ENCODE measurements at places on chromosomes 4 and X.

- DNase-seq = peak; percentile 80
Observed at GRCh38 chr4:143184217-143184502, 557 bp upstream of the USP38 start.

DNA sequence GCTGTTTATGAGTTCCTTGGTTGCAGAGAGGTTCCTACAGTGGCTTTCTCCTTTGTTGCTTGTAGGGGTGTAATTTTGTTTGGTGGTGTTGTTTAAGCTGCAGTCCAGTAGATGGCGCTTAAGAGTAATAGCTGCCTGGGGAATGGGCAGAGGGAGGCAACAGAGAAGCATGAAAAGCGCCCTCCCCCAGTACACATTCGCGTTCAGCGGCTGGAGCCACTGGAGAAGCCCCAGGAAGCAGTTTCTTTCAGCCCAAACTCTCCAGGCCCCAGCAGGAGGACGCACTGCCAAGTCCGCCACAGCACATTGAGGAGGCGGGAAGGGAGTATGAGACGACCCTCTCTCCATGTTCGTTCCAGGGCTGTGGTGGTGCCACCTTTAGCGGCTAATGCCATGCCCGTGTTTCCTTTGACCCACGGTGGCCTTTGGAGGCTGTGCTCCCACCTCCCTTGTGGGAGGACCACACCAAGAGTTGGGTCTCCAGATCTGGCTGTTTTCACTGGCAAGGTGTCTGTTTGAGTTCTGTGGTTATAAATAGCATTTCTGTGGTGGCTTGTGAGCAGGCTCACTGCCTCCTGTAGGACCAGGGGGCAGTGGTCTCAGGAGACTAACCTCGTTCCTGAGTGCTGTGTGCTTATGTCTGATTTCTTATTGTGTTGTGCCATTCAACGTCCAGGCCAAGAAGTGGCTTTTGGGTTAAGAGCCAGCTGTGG, 252.3 kb downstream of the ARHGAP10 start:
- no peak for DNase-seq

DNA sequence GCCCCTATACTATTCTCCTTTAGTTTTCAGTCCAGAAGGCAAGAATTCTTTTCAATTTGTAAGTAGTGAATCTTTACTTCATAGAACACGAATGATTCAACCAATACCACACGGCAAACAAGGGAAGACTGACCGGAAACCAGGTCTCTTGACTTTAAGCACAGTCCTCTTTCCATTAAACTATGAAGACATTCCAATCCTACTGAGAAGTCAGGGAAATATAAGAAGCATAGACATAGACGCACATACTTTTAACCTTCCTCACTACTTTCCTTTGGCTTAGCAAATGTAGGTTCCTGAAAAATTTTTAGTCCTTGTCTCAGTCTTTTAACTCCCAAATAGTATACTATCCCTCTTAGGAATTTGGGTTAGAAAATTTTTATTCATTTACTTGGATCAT, 9.1 kb downstream of the CHRDL1 start:
- DNase-seq = no peak

- DNase-seq = no peak
Observed at GRCh38 chr4:169099771-169100180, 89.7 kb upstream of the CBR4 start.

GRCh38 chr4:89511776-89512175, 204.2 kb upstream of the GPRIN3 start:
- no peak for DNase-seq

- DNase-seq = no peak
Observed at GRCh38 chr4:48270523-48270897, 872 bp upstream of the TEC start.

GRCh38 chrX:77969538-77969937, at the start of gene PGAM4:
PGAM4 (minus strand) TSS chrX:77969638; CDS start chrX:77969638, 0 bp downstream.
- DNase-seq = no peak

DNA sequence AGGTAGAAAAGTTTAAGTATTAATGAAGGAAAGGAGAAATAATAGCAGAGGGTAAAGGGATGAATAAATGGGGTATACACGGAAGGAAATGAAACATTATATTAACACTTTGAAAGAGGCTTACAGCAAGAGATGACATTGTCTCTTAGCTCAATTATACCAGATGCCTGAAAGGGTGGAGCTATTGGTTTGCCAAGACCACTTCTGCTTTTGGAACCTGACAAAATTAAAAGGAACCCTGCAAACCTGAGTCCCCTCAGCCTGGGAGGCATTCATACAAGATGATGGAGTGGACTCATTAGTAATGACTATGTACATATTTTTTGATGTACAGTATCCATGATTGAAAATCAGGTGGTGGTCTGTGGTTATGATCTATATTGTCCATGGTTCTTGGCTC, 45.1 kb upstream of the HPF1 start:
- no peak for DNase-seq

DNA sequence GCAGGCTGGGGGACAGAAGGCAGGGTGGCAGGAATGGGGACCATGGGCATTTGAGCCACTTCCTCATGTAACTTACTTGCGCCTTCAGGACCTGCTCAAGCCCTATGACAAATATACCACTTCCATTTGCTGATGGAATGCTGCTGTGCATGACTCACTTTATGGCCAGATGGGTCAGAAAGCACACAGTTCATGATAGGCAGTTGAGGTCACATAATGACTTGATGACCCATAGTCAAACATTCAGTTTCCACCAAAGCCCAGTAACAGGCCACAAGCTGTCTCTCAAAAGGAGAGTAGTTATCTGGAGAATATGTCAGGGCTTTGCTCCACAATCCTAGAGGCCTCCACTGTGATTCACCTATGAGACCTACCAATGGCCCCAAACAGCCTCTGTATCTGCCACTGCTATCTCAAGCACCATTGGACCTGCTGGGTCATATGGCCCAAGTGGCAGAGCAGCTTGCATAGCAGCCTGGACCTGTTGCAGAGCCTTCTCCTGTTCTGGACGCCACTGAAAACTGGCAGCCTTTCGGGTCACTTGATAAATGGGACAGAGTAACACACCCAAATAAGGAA, 5.3 kb upstream of the PAPSS1 start:
- DNase-seq = no peak

DNA sequence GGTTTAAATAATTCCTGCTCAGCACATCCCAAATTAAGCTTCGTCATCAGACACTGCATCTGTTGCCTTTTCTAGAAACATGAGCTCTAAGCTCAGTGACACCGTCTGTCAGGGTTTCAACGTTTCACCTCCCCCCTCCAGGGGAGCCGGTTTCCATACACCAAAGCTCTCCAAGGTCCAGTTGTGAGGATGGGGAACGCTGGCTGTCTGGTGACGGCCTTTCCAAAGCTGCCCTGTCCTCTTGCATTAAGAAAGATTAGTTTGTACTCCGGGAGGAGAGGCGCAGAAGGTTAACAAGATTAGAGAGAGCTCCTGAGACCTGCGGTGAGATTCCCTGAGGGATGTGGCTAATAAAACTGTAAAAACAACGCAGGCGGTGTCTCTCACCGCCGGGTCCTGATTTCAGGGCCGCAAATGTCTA, 43.2 kb downstream of the ASMT start:
- no peak for DNase-seq

DNA sequence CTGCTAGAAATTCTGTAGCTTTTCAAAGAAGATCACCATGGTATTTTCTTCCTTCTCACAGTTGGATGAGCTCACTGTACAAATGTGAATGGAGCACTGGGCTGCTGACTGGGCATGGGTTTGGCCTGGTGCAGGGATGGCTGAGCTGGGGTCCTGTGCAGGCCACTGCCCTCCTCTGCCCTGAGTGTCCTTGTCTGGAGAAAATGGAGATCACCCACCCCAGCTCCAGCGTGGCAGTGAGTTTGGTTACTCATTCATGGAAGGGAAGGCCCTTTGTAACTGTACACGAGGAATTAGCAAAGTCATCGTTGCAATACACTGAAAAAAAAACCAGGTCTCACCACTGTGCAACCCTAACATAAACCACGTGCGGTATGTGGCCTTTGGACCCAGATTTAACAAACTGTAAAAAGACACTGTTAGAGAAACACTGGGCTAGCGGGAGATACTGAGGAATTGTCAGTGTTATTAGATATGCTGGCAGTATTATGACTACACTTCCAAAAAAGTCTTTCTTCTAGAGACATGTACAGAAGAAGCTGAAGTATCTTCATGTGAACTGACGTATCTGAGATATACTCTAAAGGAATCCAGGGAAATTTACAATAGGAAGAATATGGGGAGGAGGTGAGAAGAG, 16.1 kb upstream of the TBC1D14 start:
- no peak for DNase-seq

- no peak for DNase-seq
Observed at GRCh38 chr4:25919676-25920075, 5.7 kb downstream of the SMIM20 start.

DNA sequence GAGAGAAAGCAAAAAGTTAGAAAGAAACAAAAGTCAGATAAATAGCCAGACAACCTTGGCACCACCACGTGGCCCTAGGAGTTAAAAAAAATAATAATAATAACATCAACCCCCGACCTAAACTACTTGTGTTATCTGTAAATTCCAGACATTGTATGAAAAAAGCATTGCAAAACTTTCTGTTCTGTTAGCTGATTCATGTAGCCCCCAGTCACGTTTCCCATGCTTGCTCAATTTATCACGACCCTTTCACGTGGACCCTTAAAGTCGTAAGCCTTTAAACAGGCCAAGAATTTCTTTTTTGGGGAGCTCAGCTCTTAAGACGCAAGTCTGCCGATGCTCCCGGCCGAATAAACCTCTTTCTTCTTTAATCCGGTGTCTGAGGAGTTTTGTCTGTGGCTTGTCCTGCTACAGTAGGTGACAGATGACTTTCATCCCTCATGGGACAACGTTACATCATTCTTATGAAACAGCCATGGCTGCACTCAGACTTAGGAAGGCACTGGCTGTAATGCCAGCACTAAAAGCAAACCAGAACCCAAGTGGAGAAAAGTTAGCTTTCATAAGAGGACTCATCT, 520 bp downstream of the ACOX3 start:
- DNase-seq = peak; percentile 67

- no peak for DNase-seq
Observed at GRCh38 chrX:28491322-28491721, 95.9 kb upstream of the IL1RAPL1 start.

DNA sequence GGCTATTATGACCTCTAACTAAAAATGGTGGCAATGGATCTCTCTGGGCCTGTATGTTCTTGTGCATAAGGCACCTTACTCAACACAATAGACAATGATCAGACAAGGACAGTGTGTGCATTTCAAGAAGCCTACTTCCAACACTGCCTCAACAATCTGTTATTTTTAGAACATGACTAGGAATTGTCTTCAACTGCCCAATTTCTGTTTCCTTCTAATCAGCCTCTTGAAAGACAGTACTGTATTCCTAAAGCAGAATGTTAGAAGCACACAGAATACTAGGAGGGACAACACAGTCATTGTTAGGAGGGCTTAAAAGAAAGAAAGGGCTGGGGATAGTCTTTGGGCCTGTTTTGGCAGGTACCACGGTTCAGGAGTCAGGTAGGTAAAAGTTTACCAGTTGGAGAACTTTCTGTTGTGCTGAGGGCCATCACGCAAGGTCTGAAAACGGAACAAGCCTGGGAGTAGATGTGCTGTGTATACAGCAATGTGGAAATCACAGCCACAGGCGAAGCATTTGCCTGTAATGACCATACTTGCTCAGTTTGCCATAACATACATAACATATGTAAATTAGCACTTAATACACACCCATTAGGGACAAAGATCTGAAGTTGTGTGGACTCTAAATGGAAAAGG, 100.8 kb upstream of the ATXN3L start:
- no peak for DNase-seq

DNA sequence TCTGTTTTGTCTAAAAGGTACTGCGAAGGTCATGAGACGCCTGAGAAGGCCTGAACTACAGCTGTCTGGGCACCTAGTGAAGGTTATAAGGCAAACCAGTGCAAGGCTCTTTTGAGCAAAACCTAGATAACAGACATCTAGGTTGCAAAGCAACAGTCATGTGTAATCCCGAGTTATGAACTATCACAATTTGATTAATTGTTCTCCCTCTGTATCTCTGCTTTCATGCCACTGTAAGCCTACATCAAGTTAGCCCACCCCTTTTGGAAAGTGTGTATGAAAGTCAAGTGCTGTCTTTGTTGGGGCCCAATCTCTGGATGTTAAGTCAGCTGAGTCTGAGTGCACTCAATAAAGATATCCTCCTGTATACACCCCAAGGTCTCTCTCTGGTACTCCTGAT, 31.9 kb upstream of the UGT2B7 start:
- DNase-seq = no peak

GRCh38 chr4:153159728-153160221, 44.5 kb upstream of the TRIM2 start:
- DNase-seq = no peak

DNA sequence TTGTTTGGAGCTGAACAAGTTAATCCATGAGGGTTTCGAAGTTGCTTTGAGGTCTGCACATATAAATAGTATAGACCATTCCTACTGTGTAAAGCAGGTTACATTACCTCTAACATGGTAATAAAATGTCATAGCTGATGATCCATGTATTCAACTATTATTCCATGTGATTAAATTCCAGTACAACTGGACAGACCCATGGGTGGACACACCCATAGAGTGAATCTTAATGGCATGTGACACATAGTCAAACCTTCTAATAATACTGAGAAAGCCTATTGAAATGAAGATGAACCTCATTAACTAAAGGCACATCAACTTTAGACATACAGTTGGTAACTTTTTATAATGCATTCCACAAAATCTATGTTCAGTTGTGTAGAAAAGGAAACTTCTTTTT, 28.5 kb downstream of the FHIP1A start:
- no peak for DNase-seq

- no peak for DNase-seq
Observed at GRCh38 chr4:74235135-74235534, 73.1 kb upstream of the EPGN start.

- DNase-seq = no peak
Observed at GRCh38 chr4:7716010-7716721, 223.5 kb downstream of the AFAP1 start.

- DNase-seq = peak; percentile 41
Observed at GRCh38 chr4:56424697-56425514, 10.5 kb downstream of the PPAT start.

GRCh38 chr4:16027626-16028025, 56.2 kb downstream of the PROM1 start:
- DNase-seq = no peak

DNA sequence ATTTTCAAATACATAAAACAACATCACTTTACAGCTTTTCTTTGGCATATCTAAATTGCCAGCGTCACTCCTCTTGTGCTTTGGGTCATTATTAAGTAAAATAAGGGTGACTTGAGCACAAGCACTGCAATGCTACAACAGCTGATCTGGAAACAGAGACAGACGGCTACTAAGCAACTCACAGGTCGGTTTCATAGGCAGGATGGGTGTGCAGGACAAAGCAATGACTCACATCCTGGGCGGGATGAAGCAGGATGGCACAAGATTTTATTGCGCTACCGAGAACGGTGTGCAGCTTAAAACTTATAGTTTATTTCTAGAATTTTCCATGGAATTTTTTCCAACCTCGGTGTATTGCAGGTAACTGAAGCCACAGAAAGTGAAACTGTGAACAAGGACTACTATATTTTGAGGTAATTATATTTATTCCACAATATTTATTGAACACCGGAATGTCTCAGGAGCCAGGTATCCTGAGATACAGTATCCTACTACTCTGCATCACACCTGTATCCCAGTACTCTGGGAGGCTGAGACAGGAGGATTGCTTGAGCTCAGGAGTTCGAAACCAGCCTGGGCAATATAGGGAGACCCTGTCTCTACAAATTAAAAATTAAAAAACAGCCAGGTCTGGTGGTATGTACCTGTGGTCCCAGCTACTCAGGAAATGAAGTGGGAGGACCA, 215.5 kb downstream of the APBB2 start:
- no peak for DNase-seq

GRCh38 chr4:10111067-10111801, 5.4 kb downstream of the WDR1 start:
- no peak for DNase-seq

GRCh38 chr4:72496119-72496518, 72.9 kb downstream of the ADAMTS3 start:
- no peak for DNase-seq
